NB4 (cell line): ENCODE measurements at places on chromosomes 5 and 9.

GRCh38 chr5:98503616-98504015 lies 269.8 kb upstream of the RGMB start:
- no peak for DNase-seq

DNA sequence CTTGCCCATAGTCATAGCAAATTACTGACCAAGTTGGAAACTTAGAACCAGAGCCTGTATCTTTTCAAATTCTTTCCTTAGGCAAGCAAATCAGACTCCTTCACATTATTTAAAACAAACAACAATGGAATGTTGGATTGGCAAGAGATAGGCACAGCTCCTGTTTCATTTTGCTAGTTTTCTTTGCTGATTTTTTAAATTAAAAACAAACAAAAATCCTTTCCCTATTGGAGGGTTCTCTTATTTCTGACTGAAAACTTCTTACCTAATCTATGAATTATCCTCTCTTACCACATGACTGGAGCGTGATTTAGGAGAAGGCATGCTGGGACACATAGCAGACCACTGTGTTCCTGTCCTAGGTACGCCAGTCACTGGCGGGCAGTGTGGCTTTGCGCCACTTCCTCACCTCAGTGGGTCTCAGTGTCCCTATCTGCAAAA lies 63.0 kb downstream of the TTC39B start:
- no peak for DNase-seq

GRCh38 chr5:31995006-31995405 lies 179.1 kb downstream of the GOLPH3 start:
- DNase-seq: no peak

- DNase-seq: no peak
Measured at GRCh38 chr9:126205265-126205664, 121.4 kb upstream of the MVB12B start.

DNA sequence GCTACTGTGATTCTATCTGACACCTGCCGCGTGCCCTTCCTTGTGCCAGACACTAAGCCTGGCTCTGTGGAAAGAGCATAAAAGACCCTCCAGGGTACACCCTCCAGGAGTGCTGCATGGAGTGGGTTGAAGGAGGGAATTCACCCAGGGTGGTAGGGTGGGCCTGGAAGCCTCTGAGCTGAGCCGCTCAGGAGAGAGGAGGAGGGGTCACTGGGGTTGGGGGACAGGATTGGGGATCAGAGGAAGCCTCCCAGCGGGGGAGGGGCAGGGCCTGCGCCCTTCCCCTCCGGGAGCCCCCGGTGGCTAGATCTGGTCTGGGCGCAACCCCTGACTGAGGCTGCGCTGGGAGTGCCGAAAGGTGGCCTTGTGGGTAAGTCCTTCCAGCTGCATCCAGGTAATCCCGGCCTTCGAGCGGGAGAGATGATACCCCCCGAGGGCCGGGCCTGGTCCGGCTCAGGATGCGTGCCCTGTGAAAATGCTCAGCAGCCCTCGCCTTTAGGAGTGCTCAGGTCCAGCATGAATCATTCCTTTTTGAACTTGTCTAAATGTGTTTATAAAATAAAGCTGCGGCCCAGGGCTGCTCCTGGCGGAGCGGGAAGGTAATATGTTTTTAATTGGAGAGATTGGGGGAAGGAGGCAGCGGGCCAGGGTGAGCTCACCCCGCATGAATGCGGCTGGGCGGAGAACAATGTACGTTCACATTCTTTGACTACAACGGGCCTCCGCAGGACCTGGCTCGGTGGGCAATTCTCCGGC lies 118.1 kb upstream of the SMIM23 start:
- no peak for DNase-seq

- DNase-seq: no peak
Measured at GRCh38 chr5:139642213-139642612, 5.9 kb upstream of the CXXC5 start.
